ENCODE measurements at places on chromosomes 2 and 18.

DNA sequence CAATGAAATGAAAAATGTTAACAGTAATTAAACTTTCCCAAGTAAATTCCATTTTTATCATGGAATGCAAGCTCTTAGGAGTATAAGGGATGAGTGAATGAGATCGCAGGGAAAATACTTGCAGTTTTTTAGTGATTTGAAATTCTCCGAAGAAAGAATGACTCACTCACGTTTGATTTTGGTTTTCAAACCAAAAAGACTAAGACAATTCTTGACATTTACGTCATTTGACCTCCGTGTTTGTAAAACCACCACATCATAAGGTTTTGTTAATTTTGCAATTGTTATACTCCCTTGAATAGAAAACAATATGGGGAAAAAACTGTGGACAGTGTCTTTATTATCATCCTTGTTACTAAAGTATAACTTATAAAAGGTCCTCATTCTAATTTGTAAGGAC is 29.4 kb downstream of the COL4A4 start:
- H3K4me1 ChIP-seq = no peaks in the 10 kb centered on the region
- no peaks in the 10 kb centered on the region for H3K27me3 ChIP-seq
- H3K4me3 ChIP-seq = no peak overlapping the region
- no peak for DNase-seq
- no peaks in the 10 kb centered on the region for H3K36me3 ChIP-seq

- H3K4me3 ChIP-seq = no peak overlapping the region
- H3K27me3 ChIP-seq = no peaks in the 10 kb centered on the region
- no peak overlapping the region for H3K27ac ChIP-seq
- peak; percentile 24 for DNase-seq
These were observed 380.6 kb downstream of the FBXO15 start for GRCh38 chr18:73766910-73767515.

GRCh38 chr2:144920755-144921530 is 401.0 kb upstream of the ZEB2 start:
- no peak for DNase-seq
- no peak overlapping the region for H3K27ac ChIP-seq
- H3K27me3 ChIP-seq = no peaks in the 10 kb centered on the region
- no peak overlapping the region for H3K4me3 ChIP-seq

- no peaks in the 10 kb centered on the region for H3K36me3 ChIP-seq
- H3K4me1 ChIP-seq = peaks cover 11% of the 10 kb centered on the region
- H3K27me3 ChIP-seq = no peaks in the 10 kb centered on the region
- H3K4me3 ChIP-seq = no peak overlapping the region
These were observed 107.6 kb downstream of the SMAD7 start for GRCh38 chr18:48843162-48843561.

DNA sequence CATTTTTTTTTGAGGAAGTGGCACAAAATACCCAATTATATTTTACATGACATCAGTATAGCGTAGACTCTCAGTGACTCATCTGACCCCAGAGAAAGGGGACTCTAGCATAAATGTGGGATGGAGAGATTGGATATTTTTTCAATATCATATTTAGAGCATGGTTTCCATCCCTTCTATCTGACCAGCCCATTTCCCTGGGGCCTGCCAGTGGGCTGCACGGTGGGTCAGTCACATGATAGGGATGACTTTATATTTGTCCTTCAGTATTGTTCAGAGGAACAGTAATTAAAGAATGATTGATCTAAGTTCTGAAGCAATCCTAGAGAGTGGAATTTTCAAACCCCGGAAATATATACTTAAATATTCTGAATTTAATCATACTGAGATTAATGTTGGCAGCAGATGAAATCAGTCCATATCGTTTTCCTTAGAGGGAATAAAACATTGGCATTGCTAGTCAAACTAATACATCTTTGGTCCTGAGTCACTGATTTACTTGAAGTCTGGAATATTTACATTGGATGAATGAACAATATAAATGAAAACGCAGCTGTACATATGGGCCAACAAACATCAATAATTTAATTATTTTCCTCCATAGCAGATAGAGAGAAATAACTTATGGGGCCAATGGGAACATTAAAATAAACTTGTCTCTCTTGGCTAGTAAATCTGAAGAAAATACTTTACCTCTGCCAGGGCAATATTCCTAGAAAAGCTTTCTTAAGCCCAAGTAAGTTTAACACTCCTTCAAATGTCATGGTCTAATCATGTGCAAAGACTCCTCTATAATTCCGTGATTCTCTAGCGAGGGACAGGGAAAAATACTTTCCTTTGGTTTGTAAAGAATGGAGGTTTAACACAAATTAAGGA is 563.6 kb upstream of the PKDCC start:
- no peaks in the 10 kb centered on the region for H3K27me3 ChIP-seq
- no peaks in the 10 kb centered on the region for H3K4me1 ChIP-seq
- H3K4me3 ChIP-seq = no peak overlapping the region
- no peak for DNase-seq

DNA sequence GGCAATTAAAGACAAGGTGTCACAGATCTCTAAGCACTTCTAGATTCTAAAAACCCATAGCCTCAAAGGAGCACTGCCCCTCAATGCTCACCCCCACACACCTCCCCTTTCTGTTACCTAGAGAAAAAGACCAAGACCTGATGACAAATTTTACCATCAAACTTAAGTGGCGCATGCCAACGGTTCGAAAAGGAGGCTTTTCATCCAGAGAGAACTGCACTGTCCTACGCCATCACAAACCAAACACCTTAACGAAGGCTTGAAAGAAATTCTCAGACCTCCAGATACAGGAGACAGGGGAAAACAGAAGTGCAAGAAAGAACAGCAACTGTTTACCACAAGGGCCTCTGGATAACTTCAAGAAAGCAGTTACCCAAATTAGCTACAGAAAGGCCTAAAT is 2.0 kb upstream of the ZC3H6 start:
- H3K4me3 ChIP-seq = no peak overlapping the region
- H3K36me3 ChIP-seq = no peaks in the 10 kb centered on the region
- no peaks in the 10 kb centered on the region for H3K27me3 ChIP-seq
- H3K27ac ChIP-seq = peak overlapping the region; percentile 21

- H3K4me1 ChIP-seq = no peaks in the 10 kb centered on the region
- H3K4me3 ChIP-seq = no peak overlapping the region
- H3K27ac ChIP-seq = no peak overlapping the region
- no peaks in the 10 kb centered on the region for H3K36me3 ChIP-seq
- DNase-seq = no peak
These were observed 27.9 kb upstream of the GLI2 start for GRCh38 chr2:120707816-120708215.

GRCh38 chr18:62101321-62101721 is 85.5 kb downstream of the PIGN start:
- no peaks in the 10 kb centered on the region for H3K4me1 ChIP-seq
- H3K4me3 ChIP-seq = no peak overlapping the region
- H3K36me3 ChIP-seq = no peaks in the 10 kb centered on the region
- H3K27me3 ChIP-seq = no peaks in the 10 kb centered on the region

- H3K27me3 ChIP-seq = no peaks in the 10 kb centered on the region
- no peaks in the 10 kb centered on the region for H3K36me3 ChIP-seq
- DNase-seq = no peak
- no peak overlapping the region for H3K27ac ChIP-seq
These were observed 124.0 kb downstream of the NRP2 start for GRCh38 chr2:205806143-205806905.

GRCh38 chr2:227324642-227324994 is 433 bp upstream of the MFF start:
- DNase-seq = no peak
- H3K4me1 ChIP-seq = peaks cover 12% of the 10 kb centered on the region
- no peaks in the 10 kb centered on the region for H3K36me3 ChIP-seq
- no peaks in the 10 kb centered on the region for H3K27me3 ChIP-seq
- peak overlapping the region; percentile 88 for H3K4me3 ChIP-seq
- peak overlapping the region; percentile 15 for H3K27ac ChIP-seq

- no peak overlapping the region for H3K4me3 ChIP-seq
- H3K36me3 ChIP-seq = no peaks in the 10 kb centered on the region
- no peak for DNase-seq
- H3K4me1 ChIP-seq = no peaks in the 10 kb centered on the region
- H3K27ac ChIP-seq = no peak overlapping the region
These were observed 1298.5 kb downstream of the SUCLG1 start for GRCh38 chr2:83160571-83160970.

DNA sequence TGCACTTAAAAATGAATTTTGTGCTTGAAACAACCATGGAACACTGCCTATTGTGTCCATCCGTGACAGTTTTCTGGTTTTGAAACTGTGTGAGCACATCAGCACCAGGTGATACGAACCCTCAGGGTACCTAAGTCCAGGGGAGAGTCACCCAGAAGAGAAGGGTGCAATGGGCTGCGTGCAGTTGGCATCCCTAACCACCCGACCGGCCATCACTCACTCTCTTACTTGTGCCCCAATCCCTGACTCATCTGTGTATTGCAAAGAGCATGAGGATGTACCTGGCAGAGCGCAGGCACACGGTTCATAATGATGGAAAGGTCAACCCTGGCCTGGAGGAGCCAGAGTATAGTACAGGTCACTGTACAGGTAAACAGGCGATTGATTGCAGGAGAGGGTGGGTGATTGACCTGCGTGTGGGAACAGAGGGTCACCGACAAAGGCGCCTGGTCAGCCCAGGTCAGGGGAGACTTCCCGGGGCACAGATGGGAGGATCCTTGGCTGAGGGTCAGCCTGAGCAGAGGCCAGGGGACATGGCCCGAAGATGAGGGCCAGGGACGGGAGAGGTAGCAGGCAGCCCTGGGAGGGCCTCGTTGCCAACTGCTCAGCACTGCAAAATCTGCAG is 160.3 kb downstream of the SEPTIN10 start:
- peaks cover 4% of the 10 kb centered on the region for H3K4me1 ChIP-seq
- no peaks in the 10 kb centered on the region for H3K36me3 ChIP-seq
- no peak overlapping the region for H3K27ac ChIP-seq
- no peak overlapping the region for H3K4me3 ChIP-seq
- no peak for DNase-seq

DNA sequence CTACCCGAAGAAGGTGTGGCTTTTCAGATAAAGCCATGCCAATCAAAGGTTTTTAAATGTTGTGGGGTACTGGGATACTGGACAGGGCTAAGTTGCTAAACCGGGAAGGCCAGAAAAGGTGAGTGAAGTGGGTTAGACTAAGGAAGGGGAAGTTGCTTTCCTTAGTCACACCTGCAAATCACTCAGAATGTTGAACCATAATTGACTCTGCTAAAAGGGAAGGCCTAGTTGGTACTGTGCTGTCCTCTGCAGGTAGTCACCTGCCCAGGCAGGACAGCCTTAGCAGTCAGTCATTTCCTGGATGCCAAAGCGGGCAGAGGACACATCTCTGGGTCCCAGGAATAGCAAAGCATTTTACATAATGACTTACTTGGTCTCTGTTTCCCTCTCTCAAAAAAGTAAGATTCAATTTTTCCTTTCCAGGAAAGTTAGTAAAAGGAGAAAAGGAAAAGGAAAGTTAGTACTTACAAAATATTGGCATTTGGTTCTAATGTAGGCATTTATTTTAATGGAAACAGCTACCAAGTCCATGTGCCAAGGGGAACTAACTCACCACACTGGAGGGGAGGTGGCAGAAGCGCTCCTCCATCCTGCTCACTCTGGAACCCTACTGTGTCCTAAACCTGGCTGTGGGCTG is 60.3 kb downstream of the RFTN2 start:
- H3K36me3 ChIP-seq = no peaks in the 10 kb centered on the region
- H3K4me1 ChIP-seq = no peaks in the 10 kb centered on the region
- H3K27ac ChIP-seq = no peak overlapping the region
- no peak overlapping the region for H3K4me3 ChIP-seq
- no peaks in the 10 kb centered on the region for H3K27me3 ChIP-seq
- no peak for DNase-seq

- no peaks in the 10 kb centered on the region for H3K36me3 ChIP-seq
- DNase-seq = no peak
- no peak overlapping the region for H3K4me3 ChIP-seq
- H3K27ac ChIP-seq = no peak overlapping the region
These were observed 113.5 kb downstream of the DSC3 start for GRCh38 chr18:30929065-30929464.

DNA sequence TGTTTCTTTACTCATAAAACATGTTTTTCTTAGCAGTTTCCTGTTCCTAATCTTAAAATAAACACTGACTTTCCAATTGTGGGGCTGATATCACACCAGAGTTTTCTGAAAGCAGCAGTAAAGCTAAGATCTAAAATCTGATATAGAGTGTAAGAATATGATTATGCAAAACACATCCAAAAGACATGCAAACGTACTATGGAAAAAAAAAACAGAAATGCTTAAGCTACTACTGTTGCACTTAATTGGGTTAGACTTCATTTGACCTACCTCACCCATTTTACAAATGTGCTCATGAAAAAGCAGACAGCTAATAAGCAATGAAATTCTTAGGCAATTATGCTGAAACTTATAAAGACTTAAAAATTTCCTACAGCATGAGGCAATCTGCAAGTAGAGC is 10.5 kb downstream of the CYTIP start:
- peaks cover 8% of the 10 kb centered on the region for H3K4me1 ChIP-seq
- DNase-seq = peak; percentile 31
- H3K27ac ChIP-seq = peak overlapping the region; percentile 79

DNA sequence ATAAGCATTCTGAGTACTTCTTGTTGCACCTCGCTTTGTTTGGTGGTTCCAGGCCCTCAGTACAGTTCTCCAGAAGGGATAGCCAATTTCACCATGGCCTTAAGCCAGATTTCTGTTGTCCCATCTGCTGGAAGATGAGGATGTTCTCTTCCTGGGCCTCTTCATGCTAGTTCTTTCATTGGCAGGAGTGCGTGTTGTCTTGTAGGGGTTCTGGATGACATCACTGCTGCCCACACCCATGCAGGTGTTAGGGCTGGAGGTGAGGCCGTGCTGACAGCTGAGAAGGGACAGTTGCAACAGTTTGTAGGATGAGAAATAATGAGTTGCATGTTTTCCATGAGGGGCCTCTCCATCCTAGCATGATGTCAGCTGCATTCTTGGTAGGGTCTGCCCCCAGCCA is 142.9 kb downstream of the LDLRAD4 start:
- no peak overlapping the region for H3K27ac ChIP-seq
- H3K27me3 ChIP-seq = no peaks in the 10 kb centered on the region
- DNase-seq = no peak
- H3K4me1 ChIP-seq = peaks cover 42% of the 10 kb centered on the region
- peaks cover 6% of the 10 kb centered on the region for H3K36me3 ChIP-seq

DNA sequence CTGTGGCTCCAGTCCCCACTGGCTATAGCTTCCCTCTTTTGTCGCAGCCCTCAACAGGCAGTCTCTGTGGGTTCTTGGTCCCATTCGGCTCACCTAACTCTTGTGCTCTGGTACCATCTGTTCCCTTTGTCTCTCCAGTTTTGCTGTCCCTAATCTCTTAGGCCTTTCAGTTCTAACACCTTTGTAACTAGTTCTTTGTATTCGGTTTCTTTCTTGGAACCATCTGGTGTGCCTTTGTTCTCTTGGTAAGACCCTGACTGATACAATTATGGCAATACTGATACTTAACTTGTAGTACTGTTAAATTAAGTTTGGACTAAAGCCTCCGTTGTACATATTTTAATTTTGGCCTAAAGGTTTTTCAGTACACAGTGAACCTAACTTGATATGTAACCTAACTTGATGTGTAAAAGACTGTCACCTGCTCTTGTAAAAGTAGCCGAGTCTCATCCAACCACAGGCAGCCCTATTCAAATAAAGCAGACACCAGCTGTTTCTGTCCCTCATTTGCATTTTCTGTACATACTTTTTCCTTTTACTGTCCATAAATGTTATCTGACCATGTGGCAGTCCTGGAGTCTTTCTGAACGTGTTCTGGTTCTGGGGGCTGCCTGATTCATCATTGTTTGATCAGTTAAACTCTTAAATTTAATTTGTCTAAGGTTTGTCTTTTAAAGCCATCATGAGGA is 4.8 kb upstream of the MRPL44 start:
- no peak overlapping the region for H3K27ac ChIP-seq
- H3K36me3 ChIP-seq = no peaks in the 10 kb centered on the region
- H3K4me3 ChIP-seq = no peak overlapping the region
- H3K4me1 ChIP-seq = peaks cover 6% of the 10 kb centered on the region
- no peak for DNase-seq

GRCh38 chr18:23243178-23243577 is 107.9 kb downstream of the CABLES1 start:
- DNase-seq = no peak
- H3K4me3 ChIP-seq = no peak overlapping the region

Measured in thymus (tissue), 14 donors.